ENCODE measurements at places on chromosomes 2 and 18.

DNA sequence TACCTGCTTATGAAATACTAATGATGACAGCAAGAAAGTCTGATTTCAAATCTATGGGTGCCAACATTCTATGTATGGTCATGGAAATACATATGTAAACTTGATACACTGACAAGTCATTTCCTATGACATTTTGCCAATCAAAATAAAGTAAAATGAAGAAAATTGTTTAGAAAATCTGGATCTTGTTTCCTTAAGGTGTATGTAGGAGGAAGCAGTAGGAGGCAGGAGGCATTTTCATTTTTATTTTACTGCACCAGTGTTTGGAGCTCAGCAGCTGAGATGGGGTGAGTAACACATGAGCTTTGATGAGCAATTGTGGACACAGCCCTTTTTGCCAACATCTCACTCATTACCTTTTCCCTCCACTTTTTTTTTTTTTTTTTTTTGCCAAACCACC is 167.0 kb downstream of the AFF3 start:
- no peak for DNase-seq

- peak; percentile 77 for DNase-seq
These were observed 252.6 kb downstream of the AGAP1 start for GRCh38 chr2:235746257-235746934.

GRCh38 chr18:47246027-47246971 is 5.2 kb downstream of the SKOR2 start:
- DNase-seq, result no peak

DNA sequence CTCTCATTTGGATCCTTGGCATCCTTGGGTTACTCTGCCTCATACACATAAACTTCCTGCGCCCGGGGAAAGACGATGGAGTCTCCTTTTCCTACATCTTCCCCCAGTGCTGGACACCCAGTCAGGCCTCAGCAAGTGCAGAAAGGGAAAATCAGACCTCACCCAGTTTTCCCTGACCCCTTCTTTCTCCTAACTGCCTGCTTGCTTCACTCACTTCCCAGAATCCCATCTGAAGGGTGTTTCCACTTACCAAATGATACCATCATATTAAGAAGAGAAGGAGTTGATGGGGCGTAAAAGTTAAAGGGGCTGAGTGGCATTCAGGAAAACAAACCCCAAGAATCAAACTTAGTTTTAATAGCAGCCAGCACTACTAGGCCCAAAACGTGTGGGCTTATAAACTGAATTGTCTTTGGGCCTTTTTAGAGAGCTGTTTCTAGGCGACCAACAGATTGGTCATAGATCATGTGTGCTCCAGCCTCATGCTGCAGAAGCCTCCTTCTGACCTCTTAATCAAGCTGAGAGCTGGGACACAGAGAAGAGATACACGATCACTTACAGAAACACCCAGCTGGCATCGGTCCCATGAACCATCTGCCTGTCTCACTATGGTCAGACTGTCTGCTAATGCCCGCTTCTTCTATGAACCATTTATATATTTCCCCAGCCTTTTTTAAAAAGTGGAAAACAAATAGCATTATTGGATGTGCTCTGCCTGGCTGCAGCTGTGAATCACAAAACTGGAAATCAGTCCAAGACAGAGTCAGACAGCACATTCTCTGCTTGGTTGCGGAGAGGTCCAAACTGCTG is 165.7 kb upstream of the SLC14A2 start:
- no peak for DNase-seq

DNA sequence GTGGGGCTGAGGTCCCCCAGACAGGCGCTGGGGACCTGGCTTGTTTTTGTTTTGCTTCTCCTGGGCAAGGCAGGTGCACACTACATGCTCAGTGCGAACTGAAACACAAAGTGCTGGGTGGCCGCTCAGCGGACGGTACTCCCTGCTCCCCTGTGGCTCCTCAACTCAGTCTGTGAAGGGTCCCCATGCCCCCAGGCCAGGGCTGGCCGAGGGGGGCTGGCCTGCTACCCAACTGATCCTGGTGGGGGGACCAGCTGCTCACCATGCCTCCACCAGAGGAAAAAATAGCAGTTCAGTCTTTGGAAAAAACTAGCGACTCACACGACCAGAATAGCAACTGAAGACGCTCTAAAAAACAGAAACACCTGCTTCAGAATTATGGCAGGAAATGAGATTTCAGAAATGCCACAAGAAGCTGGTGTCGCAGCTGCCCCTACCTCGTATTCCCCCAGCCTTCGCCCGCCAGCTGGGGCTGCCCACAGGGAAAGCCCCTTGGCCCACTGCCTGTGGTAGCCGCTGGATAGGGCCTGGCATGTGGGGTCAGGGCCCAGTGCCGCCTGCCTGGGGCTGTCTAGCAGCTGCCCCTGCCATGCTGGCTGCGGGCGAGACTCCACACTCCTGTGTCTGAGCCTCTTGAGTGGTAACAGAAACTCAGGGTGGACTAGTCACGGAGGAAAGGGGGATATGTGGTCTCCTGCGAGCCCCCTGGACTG is 43.7 kb downstream of the MEX3C start:
- peak; percentile 98 for DNase-seq

GRCh38 chr2:10019174-10019573 is 24.2 kb upstream of the KLF11 start:
- no peak for DNase-seq

- no peak for DNase-seq
These were observed 190.4 kb upstream of the CRIM1 start for GRCh38 chr2:36165132-36165531.

DNA sequence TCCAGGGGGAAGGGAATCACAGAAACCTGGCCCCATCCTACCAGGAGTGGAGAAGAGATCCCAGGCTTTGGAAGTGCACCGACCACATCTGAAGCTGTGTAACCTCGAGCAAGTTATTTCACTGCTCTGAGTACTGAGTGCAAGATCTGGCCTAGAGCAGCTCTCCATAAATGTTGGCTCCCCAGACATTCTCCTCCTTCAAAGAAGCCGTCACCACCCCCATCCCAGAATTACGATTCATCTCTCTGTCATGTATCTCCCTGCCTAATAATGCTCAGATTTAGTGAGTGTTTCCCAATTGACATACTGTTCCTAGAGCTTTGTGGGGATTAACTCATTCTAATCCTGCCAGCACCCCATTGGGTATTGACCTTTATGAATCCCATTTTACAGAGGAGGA is 51.7 kb downstream of the TNS1 start:
- DNase-seq, result no peak

DNA sequence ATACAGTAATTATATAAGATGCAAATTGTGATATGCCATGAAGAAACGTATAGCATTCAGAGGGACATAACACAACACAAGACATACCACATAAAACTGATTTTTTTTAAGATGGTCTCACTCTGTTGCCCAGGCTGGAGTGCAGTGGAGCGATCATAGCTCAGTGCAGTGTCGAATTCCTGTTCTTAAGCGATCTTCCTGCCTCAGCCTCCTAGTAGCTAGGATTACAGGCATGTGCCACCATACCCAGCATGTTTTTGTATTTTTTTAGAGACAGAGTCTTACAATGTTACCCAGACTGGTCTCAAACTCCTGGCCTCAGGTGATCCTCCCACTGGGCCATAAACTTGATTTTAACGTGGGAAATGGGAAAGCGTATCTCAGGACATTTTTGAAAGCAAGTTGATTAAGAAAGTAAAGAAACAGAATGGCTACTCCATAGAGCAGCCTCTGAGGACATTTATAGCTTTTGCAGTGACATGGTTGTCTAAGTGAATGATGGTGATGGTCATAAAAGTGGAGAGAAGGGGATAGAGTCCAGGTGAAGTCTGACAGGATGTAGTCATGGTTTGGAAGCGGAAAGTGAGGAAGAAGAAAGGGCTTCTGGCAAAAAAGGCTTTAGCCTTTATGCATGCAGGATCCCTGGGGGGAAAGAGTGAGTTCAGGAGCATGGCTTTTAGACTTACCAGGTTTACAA is 2.4 kb downstream of the TSGA10 start:
- no peak for DNase-seq

- DNase-seq, result peak; percentile 38
These were observed 3.3 kb upstream of the HJURP start for GRCh38 chr2:233857511-233858141.

- DNase-seq, result no peak
These were observed 1.1 kb upstream of the TTR start for GRCh38 chr18:31590570-31590969.

- DNase-seq, result no peak
These were observed 119.6 kb downstream of the LCLAT1 start for GRCh38 chr2:30566631-30567030.

DNA sequence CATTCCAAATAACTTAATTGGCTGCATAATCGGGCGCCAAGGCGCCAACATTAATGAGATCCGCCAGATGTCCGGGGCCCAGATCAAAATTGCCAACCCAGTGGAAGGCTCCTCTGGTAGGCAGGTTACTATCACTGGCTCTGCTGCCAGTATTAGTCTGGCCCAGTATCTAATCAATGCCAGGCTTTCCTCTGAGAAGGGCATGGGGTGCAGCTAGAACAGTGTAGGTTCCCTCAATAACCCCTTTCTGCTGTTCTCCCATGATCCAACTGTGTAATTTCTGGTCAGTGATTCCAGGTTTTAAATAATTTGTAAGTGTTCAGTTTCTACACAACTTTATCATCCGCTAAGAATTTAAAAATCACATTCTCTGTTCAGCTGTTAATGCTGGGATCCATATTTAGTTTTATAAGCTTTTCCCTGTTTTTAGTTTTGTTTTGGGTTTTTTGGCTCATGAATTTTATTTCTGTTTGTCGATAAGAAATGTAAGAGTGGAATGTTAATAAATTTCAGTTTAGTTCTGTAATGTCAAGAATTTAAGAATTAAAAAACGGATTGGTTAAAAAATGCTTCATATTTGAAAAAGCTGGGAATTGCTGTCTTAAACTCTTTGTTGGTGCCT is 1.4 kb downstream of the PCBP1 start:
- DNase-seq, result no peak

GRCh38 chr2:226839161-226839560 is 3.3 kb downstream of the RHBDD1 start:
- no peak for DNase-seq

DNA sequence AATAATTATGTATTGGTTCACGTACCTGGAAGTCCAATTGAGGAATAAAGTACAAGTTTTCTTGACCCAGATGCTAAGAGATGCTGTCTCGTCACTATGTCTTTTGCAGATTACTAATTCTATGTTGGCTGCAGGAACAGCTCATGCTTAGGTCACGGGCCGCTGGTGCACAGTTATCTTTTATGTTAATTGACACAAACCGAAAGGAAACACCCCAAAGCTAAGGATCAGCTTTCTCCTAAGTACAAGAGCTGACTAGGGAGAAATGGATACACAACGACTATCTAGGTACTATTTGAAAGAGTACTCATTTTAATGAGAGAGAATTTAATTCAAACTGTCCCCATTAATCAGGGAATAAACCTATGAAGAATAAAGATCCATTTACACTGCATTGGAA is 217.7 kb upstream of the SLC35G4 start:
- no peak for DNase-seq
